ENCODE measurements at places on chromosomes 5 and 9. TPM values are rescaled to one million over a fixed set of nuclear protein-coding genes. Genes with fewer than 3 reads are reported as not detected.

ZDHHC11B gene
- total RNA-seq = 7.5 TPM

SPATA6L gene
- 5.9 TPM for total RNA-seq

SPINK13 gene
- total RNA-seq = not detected

NFIB gene
- 97.5 TPM for total RNA-seq

SAPCD2 gene
- 5.0 TPM for total RNA-seq
